ENCODE measurements at places on chromosomes 16 and 17.
A peak's percentile ranks its signal among the peaks of the same experiment; 100 is the strongest.

DNA sequence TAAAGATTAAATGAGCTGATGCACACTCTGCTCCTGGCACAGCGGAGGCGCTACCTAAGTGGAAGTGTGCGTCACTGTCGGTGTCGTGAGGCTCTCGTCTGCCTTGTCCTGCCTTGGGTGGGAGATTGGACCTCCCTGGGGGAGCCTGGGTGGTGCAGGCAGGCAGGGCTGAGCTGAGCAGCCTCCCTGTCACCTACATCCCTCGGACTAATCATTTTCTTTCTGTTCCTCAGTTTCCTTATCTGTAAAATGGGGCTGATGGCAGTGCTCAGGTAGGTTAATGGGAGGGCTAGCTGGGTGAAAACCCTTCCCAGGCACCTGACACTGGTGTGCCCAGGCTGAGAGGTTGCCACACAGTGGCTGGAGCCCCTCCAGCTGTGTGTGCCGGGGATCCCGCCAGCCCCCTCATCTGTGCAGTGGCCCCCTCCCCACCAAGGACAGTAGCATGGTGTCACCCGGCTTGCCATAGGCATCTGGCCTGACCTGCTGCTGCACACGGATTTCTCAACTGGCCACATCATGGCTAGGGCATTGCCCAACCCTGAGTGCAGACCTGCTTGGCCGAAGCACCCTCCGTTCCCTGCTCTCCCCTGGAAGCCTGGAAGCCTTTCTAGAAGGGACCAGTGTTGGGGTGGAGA lies 4.3 kb downstream of the ADCY7 start:
- no peak for DNase-seq

DNA sequence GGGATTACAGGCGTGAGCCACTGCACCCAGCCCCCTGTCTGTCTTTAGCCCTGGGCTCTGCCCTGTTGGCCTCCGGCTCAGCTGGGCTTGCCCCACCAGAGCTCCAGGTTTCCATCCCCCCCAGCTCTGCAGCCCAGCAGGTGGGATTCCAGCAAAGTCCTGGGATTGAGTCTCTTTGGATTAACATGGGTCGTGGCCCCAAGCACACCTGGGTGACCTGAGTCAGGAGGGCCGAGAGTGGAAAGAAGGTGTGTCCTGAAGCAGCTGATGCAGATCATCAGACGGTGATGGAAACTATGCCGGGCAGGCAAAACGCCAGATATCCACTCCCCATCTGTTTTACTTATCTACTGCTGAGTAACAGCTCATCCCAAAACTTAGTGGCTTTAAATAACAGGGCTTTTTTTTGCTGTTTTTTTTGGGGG lies 72.5 kb downstream of the KNOP1 start:
- no peak for DNase-seq

DNA sequence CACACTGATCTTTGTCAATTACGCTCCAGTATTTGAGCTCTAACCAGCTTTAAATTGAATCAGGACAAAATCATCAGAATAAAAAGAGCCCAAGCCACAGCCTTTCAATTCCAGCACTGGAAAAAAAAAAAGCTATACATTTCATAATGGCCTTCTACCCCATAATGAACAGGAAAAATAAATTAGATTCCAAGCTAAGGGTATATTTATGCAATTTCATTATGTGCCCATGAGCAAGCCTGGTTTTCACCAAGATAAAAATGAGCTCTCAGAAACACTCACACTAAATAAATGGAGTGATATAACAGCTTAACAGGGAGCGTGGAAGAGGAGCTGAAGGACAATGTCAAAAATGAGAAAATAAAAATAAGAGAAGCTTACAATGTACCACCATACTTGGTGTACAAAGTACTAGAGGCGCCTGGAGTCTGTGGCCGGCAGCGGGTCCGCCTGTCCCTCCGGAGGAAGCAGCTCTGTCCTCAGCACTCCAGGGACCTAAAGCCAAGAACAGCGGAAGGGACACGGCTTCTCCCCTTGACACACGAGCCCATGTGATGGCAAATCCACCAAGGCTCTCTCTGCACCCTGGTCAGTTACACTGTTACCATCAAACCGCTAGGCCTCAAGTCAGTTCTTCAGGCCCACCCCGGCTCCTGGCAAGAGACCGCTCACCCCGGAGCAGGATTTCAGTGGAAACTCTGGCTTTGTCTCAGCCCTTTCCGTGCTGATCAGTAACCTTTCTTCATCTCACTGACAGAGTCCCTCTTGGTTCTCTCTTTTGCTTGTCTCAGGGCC lies 69.6 kb downstream of the RBFOX3 start:
- no peak for DNase-seq

DNA sequence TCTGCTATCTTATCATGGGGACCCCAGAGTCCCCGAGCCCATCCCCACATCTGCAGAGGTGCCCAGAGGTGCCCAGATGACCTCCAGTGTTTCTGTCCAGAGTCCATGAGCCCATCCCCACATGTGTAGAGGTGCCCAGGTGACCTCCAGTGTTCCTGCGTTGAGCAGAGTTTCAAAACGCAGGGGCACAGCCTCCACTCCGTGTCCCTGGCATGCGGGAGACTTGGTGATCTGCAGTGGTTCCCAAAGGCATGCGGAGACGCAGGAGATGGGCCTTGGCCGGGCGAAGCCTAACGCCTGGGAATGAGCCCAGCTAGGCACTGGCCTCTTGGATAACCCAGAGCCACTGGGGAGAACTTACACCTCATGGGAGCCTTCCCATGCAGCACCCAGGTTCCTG lies 41.3 kb downstream of the COX4I1 start:
- no peak for DNase-seq

GRCh38 chr16:89202422-89203215 lies 2.3 kb upstream of the SLC22A31 start:
- no peak for DNase-seq

GRCh38 chr17:65079489-65079900 lies 23.0 kb upstream of the GNA13 start:
- no peak for DNase-seq

DNA sequence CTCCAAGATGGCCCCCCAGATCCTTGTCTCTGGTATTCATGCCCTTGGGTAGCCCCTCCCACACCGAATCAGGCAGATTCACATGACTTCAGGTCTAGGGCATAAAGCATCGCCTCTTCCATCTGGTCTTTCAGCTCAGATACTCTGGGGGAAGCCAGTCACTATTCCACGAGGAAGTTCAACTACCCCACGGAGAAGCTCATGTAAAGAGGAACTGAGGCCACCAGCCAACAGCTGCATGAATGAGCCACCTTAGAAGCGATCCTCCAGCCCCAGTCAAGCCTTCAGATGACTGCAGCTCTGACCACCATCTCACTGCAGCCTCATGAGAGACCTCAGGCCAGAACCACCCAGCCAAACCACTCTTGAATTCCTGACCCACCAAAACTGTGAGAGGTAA lies 54.1 kb downstream of the SOCS3 start:
- DNase-seq = no peak

GRCh38 chr17:11899537-11899942 lies 97.7 kb downstream of the ZNF18 start:
- DNase-seq = peak; percentile 42

DNA sequence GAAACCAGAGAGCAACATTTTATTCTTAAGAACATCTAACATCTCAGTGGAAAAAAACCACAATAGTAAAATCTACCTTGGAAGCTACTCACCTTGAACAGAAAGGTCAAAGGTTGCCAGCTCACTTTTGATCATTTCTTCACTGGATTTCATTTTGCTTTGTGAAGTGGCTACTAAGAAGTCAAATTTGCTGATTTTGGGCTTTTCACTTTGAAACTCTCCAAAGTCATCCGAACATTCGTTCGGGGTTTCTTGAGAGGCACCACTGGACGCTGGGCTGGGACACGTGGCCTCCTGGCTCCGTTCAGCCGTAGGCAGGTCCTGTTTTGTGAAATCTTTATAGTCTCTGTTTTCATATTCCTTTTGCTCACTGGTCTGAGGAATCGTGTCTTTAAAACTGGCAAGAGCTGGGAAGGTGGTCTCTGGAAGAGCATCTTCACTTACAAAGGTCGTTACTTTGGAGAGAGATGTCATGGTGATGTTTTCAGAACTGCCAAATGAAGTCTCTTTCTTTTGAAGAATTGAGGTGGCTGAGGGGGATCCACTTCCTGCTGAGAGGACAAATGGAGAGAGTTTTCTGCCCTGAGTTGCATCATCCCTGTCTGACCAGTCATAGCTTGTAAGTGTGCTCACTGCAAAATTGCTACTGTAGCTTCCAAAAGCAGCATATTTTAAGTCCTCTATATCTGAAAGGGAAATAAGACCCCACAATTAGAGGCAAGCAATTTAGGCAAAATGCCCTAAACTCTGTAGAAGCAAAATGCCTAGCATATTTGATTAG lies 52.4 kb downstream of the DUSP14 start:
- DNase-seq = no peak

Measured in osteocyte (in vitro differentiated cells).